Ascending aorta (tissue), 2 donors: ENCODE measurements at places on chromosomes 2 and 18. TPM values are rescaled to one million over a fixed set of nuclear protein-coding genes. Genes with fewer than 3 reads are reported as not detected.

DNA sequence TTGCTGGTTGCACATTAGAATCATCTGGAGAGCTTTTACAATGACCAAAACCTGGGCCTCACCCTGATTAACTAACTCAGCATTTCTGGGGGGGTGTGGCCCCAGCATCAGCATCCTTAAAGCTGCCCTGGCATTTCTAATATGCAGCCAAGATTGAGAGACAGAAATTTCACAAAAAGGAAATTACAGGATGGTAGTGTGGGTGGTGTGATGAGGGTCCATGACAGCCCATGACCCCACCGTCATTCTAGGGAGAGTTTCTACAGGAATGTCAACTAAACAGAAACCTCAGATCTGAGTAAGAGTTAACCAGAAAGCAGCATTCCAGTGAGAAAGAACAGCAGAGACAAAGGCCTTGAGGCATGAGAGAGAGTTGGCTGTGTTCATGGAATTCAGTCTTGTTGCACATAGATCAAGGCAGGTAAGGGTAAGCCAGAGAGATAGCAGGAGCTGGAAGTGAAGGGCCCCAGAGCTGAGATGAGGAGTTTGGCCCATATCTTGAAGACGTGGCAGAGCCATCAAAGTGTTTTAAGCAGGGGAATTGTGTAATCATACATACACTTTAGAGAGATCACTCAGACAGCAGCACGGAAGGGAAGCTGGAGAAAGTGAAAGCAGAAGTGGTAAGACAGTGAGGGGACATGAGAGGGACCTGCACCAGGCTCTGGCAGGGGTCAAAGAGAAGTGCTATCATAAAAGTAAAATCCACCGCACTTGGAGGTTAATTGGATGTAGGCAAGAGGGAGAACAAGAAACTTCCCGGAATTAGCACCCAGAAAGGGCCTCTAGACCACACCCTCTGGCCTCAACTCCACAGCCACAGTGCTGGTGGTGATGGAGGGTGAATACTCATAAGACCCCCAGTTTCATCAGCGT lies 7.8 kb upstream of the TRABD2A start:
- no peaks in the 10 kb centered on the region for H3K27me3 ChIP-seq
- peak; percentile 68 for DNase-seq
- H3K36me3 ChIP-seq = no peaks in the 10 kb centered on the region
- no peaks in the 10 kb centered on the region for H3K4me1 ChIP-seq
- H3K27ac ChIP-seq = no peak overlapping the region

GRCh38 chr2:19611491-19612332 lies 253.3 kb upstream of the OSR1 start:
- no peaks in the 10 kb centered on the region for H3K27me3 ChIP-seq
- no peak for DNase-seq
- H3K36me3 ChIP-seq = no peaks in the 10 kb centered on the region
- no peaks in the 10 kb centered on the region for H3K4me1 ChIP-seq
- no peak overlapping the region for H3K27ac ChIP-seq
- no peak overlapping the region for H3K4me3 ChIP-seq

- H3K27me3 ChIP-seq = no peaks in the 10 kb centered on the region
- H3K27ac ChIP-seq = no peak overlapping the region
- H3K36me3 ChIP-seq = no peaks in the 10 kb centered on the region
- no peaks in the 10 kb centered on the region for H3K4me1 ChIP-seq
- DNase-seq = no peak
These were observed 4.4 kb upstream of the KLHL29 start for GRCh38 chr2:23380562-23381065.

DNA sequence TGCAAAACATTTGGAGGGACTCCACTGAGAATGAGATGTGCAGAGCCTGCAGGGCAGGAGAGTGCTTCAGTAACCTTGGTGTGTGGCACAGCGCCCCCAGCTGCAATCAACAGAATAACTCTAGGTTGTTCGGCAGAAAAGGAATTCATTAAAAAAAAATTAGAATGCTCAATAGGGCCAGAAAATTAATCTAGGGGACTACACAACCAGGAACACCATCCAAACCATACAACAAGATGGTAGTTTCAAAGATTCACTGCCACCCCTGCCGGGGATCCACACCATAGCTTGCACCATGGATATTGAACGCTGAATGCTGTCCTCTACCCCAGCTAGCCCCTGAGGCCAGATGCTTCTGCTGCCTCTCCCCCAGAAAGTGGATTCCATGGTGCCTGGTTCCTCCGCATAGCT lies 50.1 kb downstream of the THUMPD2 start:
- H3K4me3 ChIP-seq = no peak overlapping the region
- no peak overlapping the region for H3K27ac ChIP-seq
- no peak for DNase-seq
- no peaks in the 10 kb centered on the region for H3K27me3 ChIP-seq
- H3K36me3 ChIP-seq = no peaks in the 10 kb centered on the region

The UGT1A6 gene
- 10.6 TPM for total RNA-seq

The IL36A gene
- total RNA-seq = not detected

The ALPP gene
- total RNA-seq = not detected

DNA sequence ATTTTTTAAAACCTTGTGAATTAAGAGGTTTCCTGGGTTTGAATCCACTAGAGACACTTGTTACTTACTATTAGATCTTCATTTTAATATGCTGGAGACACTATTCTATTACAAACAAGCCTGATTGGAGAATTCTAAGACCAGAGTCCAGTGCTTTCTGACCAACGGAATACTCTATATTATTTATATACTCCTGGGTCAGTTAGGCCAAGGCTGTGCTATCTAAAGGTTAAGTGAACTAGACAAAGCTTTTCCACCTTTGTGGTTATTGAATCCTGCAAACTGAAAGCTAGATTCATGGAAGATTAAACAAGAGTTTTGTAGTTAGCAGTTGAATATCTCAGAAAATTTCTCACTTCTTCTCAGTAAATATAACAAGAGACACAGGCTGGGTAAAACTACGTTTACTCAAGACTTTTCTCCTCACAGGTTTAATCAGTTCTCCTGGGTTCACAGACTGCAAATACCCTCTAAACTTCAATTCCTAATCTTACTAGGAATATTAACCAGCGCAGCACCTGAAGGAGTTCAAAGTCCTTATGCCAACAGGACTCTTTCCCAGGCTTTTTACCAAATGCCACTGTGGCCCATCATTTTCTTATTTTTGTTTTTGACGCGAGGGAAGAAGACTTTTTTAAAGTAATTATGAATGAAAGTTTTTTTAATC lies 66.4 kb downstream of the COL4A4 start:
- no peak overlapping the region for H3K27ac ChIP-seq
- DNase-seq = no peak
- no peaks in the 10 kb centered on the region for H3K4me1 ChIP-seq

The DNAJC5G gene
- total RNA-seq = not detected
